ENCODE measurements at places on chromosomes 7 and 10. TPM values are rescaled to one million over a fixed set of nuclear protein-coding genes. Genes with fewer than 3 reads are reported as not detected.

Gene LLCFC1
- total RNA-seq: not detected

GRCh38 chr7:150400008-150400787 lies 21.1 kb downstream of the ZNF775 start:
- no peak for DNase-seq
- no peaks in the 10 kb centered on the region for H3K27me3 ChIP-seq
- no peak overlapping the region for H3K27ac ChIP-seq
- H3K4me1 ChIP-seq: peaks cover 68% of the 10 kb centered on the region
- H3K36me3 ChIP-seq: no peaks in the 10 kb centered on the region
- H3K4me3 ChIP-seq: no peak overlapping the region

Gene PTEN
- 50.5 TPM for total RNA-seq

GRCh38 chr7:116446212-116446855 lies 53.2 kb upstream of the CAV2 start:
- H3K27me3 ChIP-seq: no peaks in the 10 kb centered on the region
- H3K4me3 ChIP-seq: no peak overlapping the region
- DNase-seq: no peak
- no peak overlapping the region for H3K27ac ChIP-seq
- no peaks in the 10 kb centered on the region for H3K36me3 ChIP-seq

GRCh38 chr10:109902992-109903947 lies 20.0 kb downstream of the XPNPEP1 start:
- no peak overlapping the region for H3K27ac ChIP-seq
- H3K4me3 ChIP-seq: no peak overlapping the region
- DNase-seq: no peak
- peaks cover 5% of the 10 kb centered on the region for H3K36me3 ChIP-seq
- H3K27me3 ChIP-seq: no peaks in the 10 kb centered on the region
- no peaks in the 10 kb centered on the region for H3K4me1 ChIP-seq

GRCh38 chr7:38773430-38773829 lies 135.6 kb downstream of the VPS41 start:
- no peak for DNase-seq
- H3K27me3 ChIP-seq: no peaks in the 10 kb centered on the region
- peaks cover 6% of the 10 kb centered on the region for H3K4me1 ChIP-seq
- no peak overlapping the region for H3K27ac ChIP-seq
- H3K36me3 ChIP-seq: peaks cover 5% of the 10 kb centered on the region
- no peak overlapping the region for H3K4me3 ChIP-seq

Gene FAM171A1
- total RNA-seq: 32.2 TPM

DNA sequence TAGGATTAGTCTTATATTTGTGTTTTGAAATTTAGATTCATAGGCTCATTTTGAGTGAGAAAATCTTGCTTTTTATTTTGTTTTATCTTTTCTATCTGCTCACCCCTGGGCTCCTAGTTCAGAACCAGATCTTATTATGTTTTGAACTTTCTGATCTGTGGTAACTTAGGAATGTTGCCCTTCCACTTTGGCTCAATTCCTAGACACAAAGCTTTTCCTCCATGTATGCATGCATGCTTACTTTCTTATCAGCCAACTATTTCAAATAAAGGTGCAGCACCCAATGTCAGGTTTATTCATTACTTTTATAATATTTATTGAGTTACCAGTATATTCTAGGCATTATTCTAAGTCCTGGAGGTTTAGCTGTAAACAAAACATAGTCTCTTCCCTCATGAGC lies 374.8 kb upstream of the KIAA1217 start:
- H3K27ac ChIP-seq: no peak overlapping the region
- H3K4me1 ChIP-seq: no peaks in the 10 kb centered on the region
- H3K4me3 ChIP-seq: no peak overlapping the region
- peaks cover 4% of the 10 kb centered on the region for H3K27me3 ChIP-seq

Gene KCNMA1
- 3.7 TPM for total RNA-seq

DNA sequence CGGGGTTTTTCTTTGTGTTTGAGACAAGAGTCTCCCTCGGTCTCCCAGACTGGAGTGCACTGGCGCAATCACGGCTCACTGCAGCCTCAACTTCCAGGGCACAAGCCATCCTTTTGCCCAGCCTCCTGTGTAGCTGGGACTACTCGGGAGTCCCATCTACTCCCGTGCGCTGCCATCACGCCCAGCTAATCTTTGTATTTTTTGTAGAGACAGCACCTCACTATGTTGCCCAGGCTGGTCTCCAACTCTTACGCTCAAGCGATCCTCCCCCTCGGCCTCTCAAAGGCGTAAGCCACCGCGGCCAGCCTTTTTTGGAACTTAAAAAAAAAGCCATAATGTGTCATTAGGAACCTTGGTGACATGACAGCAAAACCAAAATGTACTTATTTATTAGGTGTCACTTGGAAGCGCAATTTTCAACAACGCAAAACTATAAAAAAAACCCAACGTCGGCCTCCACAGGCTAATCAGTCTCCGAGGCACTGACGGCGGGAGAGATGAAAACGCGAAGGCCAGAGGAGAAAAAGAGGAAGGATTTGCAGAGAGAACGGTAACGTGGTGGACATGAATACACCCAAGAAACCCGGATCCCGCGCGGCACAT lies 911 bp upstream of the HNRNPH3 start:
- no peaks in the 10 kb centered on the region for H3K27me3 ChIP-seq
- peaks cover 11% of the 10 kb centered on the region for H3K36me3 ChIP-seq
- peak overlapping the region; percentile 93 for H3K27ac ChIP-seq
- peak overlapping the region; percentile 90 for H3K4me3 ChIP-seq
- peaks cover 41% of the 10 kb centered on the region for H3K4me1 ChIP-seq

Gene A1CF
- total RNA-seq: not detected

Gene TMEM213
- total RNA-seq: not detected

Gene RBP3
- total RNA-seq: not detected

Gene APBB1IP
- not detected for total RNA-seq

DNA sequence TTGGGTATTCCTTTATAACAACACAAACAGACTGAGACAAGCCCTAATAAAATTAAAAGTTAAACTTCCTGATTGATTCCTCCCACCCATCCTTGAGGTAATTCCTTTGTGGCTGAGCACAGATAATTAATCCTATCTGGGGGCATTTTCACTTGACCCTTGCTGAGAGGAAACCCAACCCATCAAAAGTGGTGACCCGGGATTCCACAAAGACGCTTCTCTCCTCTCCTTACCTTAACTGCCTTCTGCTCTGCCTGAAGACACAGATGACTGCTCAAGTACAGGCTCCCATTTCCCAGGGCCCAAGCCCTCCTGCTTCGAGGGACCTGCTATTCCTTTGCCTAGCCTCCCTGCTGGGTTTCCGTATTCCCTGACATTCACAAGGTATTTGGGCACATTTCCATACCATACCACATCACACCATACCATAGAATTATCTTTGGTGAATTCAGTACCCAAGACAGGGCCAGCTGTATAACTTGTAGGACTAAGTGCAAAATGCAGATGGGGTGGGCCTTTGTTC lies 9.8 kb upstream of the MAPK8 start:
- H3K36me3 ChIP-seq: no peaks in the 10 kb centered on the region
- no peaks in the 10 kb centered on the region for H3K27me3 ChIP-seq
- no peak for DNase-seq
- H3K4me1 ChIP-seq: no peaks in the 10 kb centered on the region
- no peak overlapping the region for H3K27ac ChIP-seq

- H3K36me3 ChIP-seq: no peaks in the 10 kb centered on the region
- H3K4me3 ChIP-seq: no peak overlapping the region
- H3K27ac ChIP-seq: no peak overlapping the region
- no peaks in the 10 kb centered on the region for H3K27me3 ChIP-seq
- no peak for DNase-seq
- H3K4me1 ChIP-seq: peaks cover 15% of the 10 kb centered on the region
Measured at GRCh38 chr10:31072451-31072850, 40.8 kb upstream of the ZNF438 start.

Gene PIP
- not detected for total RNA-seq

DNA sequence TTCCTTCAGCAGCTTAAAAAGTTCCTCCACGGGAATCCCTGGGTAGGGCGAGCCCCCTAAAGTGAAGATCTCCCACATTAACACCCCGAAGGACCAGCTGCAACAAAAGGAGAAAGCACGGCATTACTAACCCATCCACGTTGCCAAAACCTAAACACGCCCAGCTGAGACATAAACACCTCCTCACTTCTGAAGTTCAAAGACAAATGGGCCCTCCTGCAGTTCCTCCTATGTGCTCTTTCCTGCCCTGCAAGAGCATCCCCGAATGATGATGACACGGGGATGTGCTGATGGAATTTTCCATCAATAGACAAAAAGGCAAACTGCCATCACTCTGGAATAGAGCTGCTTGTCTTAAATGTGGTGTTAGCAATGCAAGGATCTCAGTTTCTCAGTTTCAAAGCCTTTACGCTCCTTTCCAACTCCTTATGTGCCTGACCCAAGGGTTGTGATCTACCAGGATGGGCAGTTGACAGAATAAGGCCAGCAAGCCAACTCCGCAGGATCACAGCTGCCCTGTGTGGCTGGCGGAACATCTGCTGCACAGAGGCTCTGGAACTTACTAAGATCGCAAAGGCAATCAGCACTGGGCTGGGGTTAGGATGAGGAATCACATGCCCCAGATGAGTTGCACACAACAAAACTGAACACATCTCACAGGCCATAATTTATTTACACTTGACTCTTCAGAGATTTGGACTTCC lies 112.7 kb downstream of the FGFR2 start:
- no peak for DNase-seq
- no peak overlapping the region for H3K4me3 ChIP-seq

DNA sequence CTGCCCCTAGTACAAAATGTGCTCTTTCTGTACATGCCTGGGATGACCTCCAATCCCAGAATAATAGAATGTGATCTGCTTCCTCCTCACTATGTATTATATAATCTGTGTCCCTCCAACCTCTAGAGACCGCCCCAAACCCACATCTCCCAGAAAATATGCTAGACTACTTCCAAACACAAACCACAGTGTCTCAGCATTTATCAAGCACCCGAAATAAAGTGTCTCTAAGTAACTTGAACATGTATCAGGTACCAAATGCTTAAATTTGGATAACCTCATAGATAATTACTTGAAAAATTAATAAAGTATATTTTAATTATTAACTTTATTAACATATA lies 16.1 kb downstream of the LYZL1 start:
- no peaks in the 10 kb centered on the region for H3K27me3 ChIP-seq
- no peaks in the 10 kb centered on the region for H3K4me1 ChIP-seq
- no peak overlapping the region for H3K27ac ChIP-seq
- no peaks in the 10 kb centered on the region for H3K36me3 ChIP-seq
- H3K4me3 ChIP-seq: no peak overlapping the region

DNA sequence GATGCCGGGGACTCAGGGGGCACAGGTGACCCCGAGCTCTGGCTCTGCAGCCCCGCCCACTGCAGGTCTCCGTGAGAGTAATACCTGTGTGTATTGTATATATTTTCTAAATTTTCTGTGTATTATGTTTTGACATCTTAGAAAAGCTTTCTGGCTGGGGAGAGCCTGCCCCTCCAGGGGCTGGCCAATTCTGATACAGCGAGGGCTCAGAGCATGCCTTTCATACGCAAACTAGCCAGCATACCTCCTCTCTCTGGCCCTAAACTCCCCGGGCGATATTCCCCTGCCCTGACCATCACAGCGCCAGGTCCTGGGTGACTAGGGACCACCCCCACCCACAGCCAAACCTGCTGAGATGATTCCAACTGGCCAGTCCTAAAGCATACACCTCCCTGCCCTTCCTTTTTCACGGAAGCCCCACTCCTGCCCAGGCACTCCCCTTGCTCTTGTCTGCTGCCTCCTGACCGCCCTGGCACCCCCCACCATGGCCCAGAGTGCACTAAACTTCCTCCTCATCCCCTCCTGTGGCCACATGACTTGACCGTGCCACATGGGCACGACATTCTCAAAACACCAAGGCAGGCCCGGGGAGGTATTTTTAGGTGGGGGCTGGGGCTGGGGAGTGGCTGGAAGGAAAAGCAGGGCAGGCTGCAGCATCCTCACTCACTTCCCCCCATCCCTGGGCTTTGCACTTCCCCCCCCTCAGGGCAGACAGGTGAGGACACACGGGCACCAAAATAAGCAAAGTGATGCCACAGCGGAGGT lies 61.5 kb downstream of the INSIG1 start:
- H3K36me3 ChIP-seq: no peaks in the 10 kb centered on the region
- H3K27me3 ChIP-seq: peaks cover 84% of the 10 kb centered on the region

Gene METTL27
- 12.0 TPM for total RNA-seq

Gene GPER1
- 1.2 TPM for total RNA-seq

DNA sequence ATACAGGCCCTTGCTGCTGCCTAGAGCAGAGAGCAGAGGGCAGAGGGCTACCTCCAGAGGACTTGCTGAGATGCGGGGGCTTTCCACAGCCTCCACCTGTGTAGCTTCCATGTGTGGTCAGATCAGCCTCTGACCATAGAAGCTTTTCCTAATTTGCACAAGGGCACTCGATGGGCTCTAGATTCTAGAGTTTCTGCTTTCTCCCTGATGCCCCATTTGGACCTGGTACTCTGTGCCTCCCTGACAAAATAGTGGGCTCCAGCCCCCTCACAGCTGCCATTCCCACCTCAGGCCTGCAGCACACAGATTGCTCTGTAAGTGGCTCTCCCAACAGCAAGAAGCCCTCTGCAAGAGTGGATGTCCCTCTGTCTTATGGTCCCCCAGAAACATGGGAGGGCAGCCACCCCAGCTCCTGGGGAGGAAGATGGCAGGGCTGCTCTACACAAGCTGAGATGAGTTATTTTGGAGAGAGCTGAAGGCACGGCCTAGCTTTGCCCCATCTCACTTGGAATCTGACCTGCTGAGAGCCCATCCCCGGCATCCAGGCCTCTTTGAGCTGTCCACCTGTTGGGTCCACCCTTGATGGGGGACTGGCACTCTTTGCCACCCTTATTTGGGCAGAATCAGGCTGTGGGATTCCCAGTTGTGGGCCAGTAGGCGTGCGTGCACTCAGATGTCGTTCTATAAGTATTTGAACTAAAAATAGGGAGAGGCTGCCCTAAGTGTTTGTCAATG lies 16.7 kb downstream of the TMEM273 start:
- H3K27ac ChIP-seq: no peak overlapping the region
- H3K4me3 ChIP-seq: no peak overlapping the region
- DNase-seq: no peak

Gene PIK3CG
- total RNA-seq: not detected

All from neural progenitor cell (in vitro differentiated cells).